ENCODE measurements at places on chromosomes 1 and 21.

GRCh38 chr1:115560027-115560426, 81.7 kb upstream of the VANGL1 start:
- peak; percentile 31 for DNase-seq

DNA sequence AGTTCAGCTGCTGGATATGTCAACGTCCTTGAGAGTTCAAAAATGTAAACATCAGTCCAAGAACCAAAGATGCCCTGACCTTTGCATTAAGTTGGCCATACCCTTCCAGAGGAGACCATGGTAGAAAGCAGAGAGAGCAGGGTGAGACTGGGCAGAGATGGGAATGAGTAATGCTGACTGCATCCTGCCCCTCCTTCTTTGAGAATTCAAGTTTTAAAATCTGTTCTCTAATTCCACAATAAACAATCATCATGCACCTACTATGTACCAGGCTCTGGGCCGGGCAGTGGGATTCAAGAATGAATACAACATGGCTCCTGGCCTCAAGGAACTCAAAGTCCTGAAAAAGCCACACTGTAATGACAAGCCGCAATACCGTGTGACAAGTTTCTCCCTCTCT, 3.9 kb upstream of the HAO2 start:
- peak; percentile 10 for DNase-seq

DNA sequence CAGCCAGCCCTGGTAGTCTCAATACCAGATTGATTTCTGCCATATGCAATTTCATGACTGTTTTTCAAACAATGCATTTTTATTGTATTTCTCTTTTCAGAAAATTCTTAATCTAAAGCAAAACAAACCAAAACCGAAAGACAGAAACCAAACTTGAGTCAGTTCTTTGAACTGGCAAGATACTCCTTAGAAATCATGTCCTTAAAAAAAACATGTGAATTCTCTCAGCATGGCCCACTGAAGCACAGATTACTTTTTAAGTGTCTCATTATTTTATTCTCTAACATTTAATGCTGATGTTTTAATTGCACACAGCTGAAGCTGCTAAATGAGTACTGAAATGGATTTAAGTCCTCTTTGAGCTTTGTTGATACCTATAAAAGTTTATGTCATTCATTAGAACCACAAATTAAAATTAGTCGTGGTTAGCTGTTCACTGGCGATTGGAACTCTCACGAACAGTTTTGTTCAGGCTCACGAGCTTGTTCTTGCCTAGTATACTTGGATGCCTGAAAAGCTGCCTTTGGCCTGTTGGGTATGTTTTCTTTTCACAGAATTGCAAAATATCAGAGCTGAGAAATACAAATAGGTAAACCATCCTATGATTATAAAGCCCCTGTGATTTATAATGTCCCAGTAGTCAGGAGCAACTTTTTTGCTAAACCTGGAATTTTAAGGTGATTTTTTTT, 87.5 kb downstream of the CAMTA1 start:
- no peak for DNase-seq

GRCh38 chr21:36966821-36967768, 626 bp upstream of the HLCS start:
- DNase-seq: peak; percentile 11

DNA sequence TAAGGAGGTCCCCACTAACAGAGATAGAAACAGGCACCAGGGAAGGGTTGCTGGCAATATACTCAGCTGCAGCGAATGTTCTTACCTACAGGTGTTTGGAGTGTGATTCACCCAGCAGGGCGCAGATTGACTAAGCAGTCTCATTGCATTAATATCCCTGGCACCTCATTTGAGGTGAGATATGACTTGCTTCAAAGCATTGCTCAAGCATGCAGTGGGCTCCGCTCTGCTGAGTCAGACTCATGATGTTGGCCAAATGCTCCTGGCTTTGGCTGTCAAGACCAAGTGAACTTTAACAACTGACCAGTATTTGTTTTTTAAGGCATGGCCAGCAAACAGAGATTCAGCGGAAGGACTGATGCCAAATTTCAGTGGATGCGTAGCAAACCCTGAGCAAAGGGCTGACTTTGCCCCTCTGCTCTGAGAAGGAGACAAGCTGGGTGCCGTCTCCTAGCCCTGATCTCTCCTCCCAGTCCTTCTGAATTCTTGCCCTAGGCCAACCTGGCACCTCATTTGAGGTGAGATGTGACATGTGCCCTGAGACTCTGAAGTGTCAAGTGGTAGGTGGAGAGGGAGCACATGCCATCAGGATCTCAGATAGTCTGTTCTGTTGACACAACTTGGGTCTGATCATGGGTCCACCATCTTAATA, 187.1 kb upstream of the COA6 start:
- no peak for DNase-seq

GRCh38 chr1:205670611-205671430, 9.5 kb downstream of the SLC45A3 start:
- no peak for DNase-seq

DNA sequence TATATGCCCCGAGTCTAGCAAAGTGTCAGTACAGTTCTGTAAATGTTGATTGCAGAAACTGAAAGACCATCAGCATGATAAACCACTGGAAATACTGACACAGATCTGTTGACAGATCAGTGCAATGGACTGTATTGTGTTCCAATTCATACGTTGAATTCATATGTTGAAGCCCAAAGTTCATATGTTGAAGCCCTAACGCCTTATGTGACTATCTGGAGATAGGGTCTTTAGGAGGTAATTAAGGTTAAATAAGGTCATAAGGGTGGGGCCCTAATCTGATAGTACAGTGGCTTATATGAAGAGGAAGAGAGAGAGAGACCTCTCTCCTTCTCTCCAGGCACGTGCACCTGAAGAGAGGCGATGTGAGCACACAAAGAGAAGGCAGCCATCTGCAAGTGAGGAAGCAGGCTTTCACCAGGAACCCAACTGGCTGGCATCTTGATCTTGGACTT, 144.7 kb downstream of the MRPL39 start:
- no peak for DNase-seq

DNA sequence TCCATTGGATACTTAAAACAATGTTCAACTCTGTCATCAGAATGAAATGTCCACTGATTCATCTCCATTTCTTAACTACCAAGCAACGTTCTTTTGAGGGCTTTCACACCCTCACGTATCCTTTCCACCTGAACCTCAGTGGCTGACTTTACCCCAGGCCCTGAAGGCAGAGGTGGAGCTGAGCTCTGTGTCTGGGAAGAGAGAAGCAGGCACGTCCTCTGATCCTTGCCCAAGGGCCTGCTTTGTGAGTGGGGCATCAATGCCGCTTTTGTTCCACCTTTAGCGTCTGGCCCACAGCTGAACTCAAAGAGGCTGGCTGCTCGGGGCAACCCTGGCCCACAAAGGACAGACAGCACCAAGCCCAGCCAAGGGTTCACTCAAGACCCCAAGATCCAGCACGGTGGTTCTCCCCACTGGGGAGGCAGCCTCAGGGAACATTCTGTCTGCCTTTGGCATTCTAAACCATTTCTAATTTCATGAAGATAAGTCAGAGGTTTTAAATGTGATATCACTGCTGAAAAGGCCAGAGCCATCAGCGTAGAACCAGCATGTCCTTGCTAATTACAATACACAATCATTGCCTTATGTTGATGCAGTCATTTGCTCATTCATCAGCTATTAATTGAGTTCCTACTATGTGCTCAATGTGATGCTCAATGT, 126.0 kb upstream of the UBE2U start:
- DNase-seq: no peak

DNA sequence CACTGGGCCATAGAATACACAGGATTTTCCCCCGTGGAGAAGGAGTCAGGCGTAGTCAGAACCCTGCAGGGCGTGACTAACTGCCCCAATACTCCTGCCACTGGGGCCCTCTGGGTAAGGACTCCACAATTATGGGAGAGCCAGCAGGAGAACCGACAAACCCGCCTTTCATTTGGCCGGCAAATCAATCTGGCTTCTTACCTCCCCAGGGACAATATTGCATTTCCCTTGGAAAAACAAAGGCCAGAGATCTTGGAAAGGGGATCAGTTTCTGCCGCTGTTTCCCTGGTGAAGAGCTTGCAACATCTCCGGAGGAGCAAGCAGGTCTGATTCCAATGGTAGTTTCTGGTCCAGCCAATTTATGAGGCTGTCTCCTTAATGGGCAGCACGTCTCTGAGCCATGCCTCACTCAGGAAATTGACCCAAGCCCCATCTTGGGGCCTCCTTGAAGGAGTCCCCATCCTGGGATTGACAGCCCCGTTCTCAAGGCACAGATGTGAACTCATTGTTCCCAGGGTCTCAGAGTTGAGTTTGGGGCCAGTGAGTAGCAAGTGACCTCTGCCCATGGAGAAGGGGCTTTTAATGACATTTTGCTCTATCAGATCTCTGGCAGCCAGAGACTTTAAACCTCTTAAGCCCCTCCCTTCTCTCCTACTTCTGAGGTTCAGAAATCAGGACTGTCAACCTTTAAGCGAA, 4.3 kb downstream of the TRABD2B start:
- peak; percentile 60 for DNase-seq

DNA sequence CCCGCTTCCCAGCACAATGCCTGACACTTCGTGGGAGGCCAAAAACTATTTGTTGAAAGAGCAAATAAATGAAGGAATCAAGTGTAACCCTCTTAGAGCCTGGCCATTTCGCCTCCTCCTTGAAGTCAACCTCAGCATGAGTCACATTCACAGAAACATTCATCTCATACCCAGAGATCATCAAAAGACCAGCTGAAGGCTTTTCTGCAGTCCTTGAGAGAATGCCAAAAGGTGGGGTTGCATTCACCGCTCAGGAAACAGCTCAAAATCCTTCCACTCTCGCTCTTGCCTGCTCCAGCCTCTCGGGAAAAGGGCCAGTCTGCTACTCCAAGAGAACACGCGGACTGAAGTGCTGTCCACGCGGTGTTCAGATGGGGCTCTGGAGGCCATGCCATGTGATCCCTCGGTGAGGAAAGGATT, 90.0 kb downstream of the VWA5B1 start:
- DNase-seq: peak; percentile 94

DNA sequence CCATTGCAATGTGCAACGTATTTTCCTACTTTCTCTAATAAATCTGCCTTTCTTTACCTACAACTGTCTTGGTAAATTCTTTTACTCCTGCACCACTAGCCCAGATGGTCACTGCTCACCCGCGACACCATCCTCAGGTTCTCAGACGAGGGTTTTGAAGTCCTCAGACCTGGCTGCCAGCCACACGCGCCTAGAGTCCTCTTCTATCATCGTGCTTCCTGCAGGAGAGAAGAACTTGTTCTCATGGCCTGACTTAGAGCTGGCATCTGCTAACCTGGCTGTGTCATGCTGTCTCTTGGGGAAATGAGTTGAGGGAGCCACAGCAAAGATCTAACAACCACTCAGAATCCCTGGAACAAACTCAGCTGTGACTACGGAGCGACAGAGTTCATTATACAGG, 30.3 kb upstream of the PGBD5 start:
- no peak for DNase-seq

DNA sequence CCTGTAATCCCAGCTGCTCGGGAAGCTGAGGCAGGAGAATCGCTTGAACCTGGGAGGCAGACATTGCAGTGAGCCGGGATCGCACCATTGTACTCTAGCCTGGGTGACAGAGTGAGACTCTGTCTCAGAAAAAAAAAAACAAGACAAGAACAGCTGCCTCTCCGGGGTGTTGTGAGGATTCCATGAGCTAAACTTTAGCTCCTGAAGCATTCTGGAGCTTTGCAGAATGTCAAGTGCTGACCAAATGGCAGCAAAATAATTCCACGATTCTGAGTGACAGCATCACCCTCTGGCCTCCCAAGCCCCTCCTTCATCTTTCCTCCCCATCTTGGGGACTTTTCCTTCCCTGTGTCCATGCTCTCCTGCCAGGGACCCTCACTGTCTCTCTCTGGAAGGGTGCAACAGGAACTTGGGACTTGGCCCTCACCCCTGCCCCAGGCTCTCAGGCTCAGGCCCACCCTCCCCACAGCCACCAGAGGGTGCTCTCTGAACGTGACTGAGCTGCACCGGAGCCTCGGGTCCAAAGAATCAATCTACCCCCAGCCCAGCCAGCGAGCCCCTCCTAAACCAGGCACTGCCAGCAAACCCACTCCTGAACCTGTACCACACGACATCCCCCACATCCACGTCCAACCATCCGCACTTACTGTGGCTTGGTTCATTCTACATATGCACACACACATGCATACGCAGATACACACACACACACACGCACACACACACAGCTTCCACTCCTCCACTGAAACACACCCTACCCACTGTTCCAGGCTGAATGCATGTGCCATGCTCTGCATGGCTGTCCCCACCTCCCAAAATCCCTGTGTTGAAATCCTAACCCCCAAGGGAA, 45.7 kb downstream of the ACOT7 start:
- peak; percentile 21 for DNase-seq

- DNase-seq: peak; percentile 38
These were observed 22.5 kb downstream of the VPS26C start for GRCh38 chr21:37244501-37245095.

GRCh38 chr1:10211805-10212410, 1.5 kb downstream of the KIF1B start:
- DNase-seq: no peak

- DNase-seq: no peak
These were observed 1017.9 kb downstream of the ADGRL2 start for GRCh38 chr1:82818586-82818985.

- DNase-seq: no peak
These were observed 130.1 kb upstream of the ERG start for GRCh38 chr21:38628349-38628748.

- DNase-seq: no peak
These were observed 112.6 kb downstream of the HUNK start for GRCh38 chr21:31985398-31985797.

- no peak for DNase-seq
These were observed 29.1 kb upstream of the KIAA0040 start for GRCh38 chr1:175221557-175222175.

- peak; percentile 27 for DNase-seq
These were observed 37.8 kb upstream of the THEM4 start for GRCh38 chr1:151947140-151947539.

DNA sequence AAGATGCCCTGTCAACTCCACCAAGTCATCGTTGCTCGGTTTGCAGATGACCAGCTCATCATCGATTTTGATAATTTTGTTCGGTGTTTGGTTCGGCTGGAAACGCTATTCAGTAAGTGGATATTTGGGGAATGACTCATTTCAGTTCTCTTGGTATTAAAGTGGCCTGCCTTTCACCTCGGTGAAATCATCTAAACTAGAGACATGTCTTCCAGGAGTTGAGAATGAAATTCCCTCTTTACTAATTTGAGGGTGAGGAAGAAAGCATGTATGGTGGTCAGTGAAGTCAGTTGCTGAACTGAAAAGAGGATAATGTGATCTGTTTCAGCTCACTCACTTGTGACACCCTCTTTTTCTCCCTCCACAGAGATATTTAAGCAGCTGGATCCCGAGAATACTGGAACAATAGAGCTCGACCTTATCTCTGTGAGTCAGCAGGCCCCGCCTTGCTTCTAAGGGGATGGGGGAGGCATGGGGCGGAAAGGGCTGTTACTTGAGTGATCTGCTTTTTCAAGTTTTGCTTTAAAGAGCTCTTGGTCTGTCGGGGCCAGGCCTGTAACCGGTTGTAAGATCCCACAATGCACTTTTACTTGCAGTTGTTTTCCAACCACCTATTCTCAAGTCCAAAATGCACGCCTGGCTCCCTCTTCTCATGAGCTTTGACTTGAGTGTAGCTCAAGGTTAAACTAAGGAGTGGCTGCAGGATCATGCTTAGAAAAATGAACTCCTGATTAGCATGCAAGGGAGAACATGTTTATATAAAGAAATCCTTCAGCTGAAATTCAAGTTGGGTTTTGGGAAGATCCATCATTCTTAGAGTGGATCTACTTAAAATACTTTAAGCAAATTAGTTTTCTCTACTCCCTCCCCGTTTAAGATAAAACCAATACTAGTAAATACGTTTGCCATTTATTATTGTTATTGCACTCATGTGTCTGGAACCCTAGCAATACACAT, 59.8 kb downstream of the CAPN2 start:
- peak; percentile 80 for DNase-seq

GRCh38 chr21:29371464-29371863, 72.7 kb downstream of the BACH1 start:
- no peak for DNase-seq

GRCh38 chr1:201138311-201138840, 11.4 kb upstream of the ASCL5 start:
- no peak for DNase-seq

Measured in fibroblast of skin of right quadriceps (primary cell).